NCI-H774 (cell line): ENCODE measurements at places on chromosomes 12 and 14.

GRCh38 chr12:102010265-102010994 is 51.4 kb downstream of the WASHC3 start:
- DNase-seq: no peak

- DNase-seq: no peak
Measured at GRCh38 chr14:91035855-91036254, 24.6 kb downstream of the RPS6KA5 start.

DNA sequence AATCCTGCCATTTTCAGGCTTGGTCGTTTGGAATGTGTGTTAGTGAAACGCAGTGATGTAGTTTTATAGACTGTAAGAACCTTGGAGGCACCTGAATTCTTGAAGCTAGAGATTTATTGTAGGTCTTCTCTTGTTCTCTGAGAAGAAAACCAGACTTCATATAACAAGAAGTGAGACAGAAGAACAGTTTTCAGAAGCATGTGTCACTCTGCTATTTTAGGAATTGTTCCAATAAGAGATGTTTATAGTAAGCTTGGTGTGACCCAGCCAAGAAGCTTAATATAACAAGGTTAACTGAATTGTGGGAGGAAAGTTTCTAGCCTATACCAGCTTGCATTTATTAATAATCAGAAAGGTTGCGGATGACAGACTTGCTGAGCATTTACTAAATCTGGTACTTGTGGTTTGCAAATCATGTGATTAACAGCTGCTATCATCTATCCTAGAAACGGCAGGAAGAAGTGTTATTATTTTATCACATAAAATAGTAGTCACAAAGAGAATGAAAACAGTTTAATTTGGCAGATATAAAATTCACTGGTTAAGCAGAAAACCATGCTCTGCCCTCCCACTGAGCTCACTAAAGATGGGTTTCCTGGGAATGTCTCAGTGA is 49.2 kb upstream of the BCAT1 start:
- DNase-seq: no peak

- no peak for DNase-seq
Measured at GRCh38 chr12:1350055-1350933, 244.1 kb downstream of the FBXL14 start.

GRCh38 chr12:47698631-47699030 is 7.2 kb downstream of the RPAP3 start:
- DNase-seq: no peak

DNA sequence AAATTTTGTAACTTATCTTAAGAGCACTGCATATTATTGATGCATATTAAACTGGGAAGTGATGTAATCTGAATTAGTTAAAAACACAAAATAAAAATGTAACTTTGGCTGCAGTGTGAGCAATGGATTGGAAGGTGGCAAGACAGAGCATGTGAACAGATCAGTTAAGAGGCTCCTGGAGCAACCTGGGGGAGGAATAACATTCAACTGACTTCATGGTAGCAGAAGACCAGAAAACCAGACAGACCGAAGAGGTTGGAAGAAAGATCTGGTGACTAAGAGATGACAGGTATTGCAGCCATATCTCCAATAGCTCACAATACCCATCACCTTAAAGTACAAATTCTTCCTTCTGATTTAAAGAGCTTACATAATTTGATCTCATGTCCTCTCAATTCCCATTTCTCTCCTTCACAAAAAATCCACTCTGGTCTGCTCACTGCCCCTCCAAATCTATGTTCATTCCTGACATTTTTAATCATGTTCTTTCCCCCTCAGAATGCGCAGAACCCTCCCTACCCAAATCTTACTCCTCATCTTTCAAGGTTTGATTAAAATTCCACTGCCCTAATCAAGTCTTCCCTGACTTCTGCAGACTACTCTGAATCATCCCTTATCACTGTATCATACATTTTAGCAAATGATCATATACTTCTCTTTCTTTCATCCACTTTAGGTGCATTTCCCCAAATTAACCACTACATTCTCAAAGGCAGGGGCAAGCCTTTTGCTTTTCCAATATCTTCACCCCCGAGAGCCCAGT is 51.5 kb downstream of the DUSP16 start:
- no peak for DNase-seq

DNA sequence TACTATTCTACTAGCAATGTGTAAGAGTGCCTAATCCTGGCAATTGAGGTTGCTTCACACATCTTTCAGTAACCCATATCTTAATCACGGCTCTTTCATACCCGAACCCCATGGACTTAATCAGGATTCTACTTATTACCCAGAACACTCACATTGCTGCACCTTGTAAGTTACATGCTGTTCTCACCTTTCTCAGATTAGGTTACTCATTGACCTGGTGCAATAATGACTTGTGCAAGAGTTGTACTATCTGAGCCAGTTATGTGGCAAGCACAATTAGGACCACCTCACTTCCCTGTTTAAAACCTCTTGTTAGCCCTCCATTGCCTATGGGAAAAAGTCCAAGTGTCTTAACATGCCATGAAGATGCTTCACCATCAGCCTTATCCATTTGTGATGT is 306.7 kb upstream of the E2F7 start:
- no peak for DNase-seq

DNA sequence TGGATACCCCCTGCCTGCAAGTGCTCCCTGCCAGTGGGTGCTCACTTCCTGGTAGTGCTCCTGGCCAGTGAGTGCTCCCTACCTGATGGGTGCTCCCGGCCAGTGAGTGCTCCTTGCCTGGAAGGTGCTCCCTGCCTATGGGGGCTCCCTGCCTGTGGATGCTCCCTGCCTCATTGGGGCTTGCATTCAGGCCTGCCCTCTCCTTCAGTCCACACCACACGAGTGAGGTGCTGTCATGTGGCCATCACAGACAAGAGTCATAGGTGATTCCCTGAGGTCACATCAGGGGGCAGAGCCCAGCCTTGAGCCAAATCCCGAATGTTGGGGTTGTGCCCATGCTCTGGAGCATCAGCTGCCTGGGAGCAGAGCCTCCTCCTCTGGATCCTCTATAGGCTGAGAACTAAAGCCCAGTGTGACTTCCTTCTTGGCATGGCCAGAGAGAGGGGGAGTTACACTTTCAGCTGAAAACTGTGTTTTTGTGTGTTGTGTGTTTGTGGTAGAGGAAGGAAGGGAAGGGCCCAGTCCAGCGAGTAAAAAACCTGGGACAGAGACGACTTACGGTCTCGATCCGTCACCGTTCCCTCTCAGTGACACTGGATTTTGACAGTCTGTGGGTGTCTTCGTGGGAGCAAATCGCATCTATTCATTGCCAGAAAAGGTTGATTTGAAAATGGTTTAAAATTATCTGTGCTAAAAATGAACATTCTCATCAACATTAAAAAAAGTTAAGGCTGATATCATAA is 136.0 kb downstream of the ADGRD1 start:
- no peak for DNase-seq

DNA sequence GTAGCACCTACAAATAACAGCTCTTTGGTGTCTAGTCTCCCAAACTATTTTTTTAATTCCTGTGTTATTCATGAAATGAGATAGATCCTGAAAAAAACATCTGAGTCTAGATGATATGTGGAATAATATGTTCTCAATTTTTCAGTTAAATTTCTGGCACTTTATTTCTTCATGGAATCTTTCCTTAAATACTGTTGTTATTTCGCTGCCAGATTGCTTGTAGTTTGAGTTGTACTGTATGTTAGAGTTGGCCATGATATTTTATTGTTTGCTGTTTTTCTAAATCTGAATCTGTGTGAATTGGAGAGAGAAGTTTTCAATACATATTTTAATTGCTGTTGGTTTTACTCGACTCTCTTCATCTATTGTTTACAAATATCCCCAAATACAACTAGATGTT is 500.5 kb downstream of the EGLN3 start:
- no peak for DNase-seq

DNA sequence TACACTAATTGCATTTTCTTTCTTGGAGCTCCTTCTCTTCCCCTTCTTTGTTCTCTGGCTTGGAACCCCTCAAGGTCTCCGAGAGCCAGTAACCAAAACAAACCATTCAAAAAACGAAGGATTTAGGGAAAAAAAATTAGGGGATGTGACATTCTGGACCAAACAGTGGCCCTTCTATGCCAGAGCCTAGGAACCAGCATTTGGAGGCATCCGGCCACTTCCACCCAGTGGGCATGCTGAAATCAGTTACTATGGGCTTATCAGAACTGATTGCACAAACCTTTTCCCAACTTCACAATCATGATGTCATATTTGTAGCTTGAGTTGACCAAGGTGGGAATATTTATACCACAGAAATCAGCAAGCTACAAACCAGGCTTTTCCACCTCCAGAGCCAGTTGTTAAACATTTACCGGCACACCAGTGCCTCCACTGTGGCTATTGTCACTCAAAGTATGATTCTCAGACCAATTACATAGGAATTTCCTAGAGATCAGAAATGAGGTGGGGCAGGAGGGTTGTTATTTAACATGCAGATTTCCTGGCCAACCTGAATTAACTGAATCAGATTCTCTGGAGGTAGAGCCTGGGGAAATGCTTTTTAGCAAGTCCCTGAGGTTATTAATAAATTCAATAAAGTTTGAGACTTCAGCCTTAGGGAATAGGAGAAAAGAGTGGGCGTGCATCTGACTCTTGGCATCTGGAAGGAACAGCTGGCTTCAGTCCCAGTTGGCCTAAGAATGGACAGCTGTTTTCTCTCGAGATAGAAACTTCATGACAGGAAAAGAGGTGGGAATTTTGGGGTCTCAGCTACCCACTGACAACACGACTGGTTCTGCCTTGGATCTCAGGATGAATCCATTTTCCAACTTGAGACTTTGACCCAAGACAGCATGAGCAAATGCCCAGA is 273.9 kb downstream of the ZFP36L1 start:
- DNase-seq: no peak

DNA sequence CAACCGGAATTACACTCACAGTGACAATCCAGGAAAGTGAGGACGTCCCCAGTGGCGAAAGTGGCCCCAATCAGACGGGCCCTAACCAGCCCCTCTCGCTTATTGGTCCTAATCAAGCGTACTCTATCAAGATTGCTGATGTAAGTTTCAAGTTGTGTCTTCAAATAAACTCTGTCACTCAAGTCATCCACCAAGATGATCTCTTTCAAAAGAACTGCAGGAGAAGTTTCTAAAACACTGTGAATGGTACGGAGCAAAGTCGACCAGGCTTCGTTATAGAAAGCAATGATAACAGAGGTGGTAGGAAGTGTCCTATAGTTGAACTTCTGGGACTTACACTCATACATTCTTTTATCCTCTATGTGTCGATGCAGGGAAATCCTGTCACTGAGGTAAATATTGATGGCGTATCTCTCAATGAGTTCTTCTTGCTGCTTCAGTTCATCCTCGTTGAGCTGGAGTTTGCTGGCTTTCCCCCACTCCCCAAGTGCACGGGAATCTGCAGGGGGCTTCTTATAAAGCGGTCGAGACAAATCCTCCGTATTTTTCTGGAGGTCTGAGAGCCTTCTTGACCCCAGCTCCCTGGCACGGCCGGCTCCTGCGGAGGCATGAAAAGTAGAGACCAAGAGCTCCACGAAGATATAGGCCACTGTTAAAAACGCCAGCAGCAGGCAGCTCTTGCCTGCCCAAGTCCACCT is 604 bp downstream of the GALNT4 start:
- no peak for DNase-seq

DNA sequence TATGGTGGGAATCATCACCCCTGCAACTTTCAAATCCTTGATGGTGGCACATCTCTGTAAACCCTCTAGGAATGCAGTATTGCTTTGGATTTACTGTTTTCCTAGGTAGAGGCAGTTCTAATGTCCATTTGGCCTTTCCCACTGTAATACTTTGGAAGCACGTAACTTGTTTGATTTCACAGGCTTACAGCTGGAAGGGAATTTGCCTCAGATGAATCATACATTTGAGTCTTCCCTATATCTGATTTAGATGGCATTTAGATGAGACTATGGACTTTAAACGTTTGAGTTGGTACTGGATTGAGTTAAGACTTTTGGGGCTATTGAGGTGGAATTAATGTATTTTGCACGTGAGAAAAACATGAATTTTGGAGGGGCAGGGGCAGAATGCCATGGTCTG is 35.9 kb downstream of the DAAM1 start:
- no peak for DNase-seq

DNA sequence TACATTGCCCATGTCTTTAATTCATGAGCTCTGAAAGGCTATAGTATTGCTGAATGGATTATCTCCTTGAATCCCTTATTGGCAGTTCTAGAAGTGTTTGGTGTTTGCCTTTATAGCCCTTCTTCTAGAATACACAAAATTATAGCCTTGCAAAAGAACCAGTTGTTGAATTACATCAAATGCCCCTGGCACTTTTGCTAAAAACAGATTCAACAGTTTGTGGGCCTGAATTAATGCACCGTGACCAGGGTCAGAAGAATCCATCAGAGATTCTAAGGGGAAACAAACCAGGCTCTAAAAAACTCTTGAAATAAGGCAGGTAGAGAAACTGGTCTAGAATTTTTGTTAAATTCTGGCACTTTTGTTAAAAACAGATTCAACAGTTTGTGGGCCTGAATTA is 197.8 kb downstream of the SOX5 start:
- no peak for DNase-seq

DNA sequence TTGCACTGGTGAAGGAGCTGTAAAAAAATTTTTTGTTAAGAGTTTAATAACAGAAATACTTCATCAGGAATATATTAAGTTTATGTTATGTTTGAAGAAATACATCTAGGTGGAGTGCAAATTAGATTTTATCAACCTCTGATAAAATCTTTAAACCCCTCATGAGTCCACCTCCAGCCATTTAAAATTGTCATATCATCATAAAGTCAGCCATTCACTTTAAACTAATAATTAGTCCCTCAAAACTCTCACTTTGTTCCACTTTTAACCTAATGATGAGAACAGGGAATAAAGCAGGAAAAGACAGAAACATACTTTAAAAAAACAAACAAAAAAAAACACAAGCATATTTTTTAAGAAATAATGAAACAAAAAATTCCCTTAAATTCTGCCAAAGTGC is 25.1 kb downstream of the ZFC3H1 start:
- no peak for DNase-seq

DNA sequence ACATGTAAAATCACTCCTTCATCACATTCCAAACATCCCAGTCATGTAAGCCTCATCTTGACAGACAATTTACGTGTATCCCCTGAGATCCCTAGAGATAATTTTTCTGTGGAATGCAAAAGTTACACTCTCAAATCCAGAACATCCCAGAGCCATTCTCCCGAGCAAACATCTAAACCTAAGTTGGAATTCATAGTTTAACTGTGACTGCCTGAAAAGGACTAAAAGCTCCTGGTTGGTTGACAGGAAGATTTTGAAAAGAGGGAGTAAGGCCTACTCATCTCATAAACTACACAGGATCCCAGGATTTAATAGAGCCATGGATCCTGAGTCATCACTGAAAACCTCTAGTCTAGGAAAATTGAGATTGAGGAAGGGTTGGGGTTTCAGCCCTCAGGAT is 123.6 kb downstream of the SCN8A start:
- no peak for DNase-seq

GRCh38 chr12:7450667-7451066 is 6.7 kb upstream of the CD163L1 start:
- no peak for DNase-seq

GRCh38 chr12:106211973-106212372 is 35.8 kb downstream of the CKAP4 start:
- no peak for DNase-seq
